NCI-H2081 (cell line): ENCODE measurements at places on chromosomes 12 and 14.

DNA sequence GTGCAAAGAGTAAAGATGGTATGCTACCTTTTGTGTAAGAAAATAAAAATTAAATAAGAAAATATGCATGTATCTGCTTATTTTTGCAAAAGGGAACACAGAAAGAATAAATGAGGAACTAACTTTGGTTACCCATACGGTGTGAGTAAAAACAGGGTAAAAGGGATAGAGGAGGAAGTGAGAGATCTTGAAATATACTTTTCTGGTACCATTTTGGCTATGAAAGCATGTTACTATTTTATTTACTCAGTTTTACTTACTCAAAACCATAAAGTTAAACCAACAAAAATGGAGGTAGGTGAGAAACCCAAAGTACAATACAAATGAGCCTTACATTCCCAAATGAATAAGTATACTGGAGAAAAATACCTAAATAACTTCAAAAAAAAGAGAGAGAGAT lies 122.0 kb upstream of the EGLN3 start:
- DNase-seq, result no peak

- peak; percentile 28 for DNase-seq
These were observed 30.5 kb downstream of the PPP2R5C start for GRCh38 chr14:101791919-101792572.

DNA sequence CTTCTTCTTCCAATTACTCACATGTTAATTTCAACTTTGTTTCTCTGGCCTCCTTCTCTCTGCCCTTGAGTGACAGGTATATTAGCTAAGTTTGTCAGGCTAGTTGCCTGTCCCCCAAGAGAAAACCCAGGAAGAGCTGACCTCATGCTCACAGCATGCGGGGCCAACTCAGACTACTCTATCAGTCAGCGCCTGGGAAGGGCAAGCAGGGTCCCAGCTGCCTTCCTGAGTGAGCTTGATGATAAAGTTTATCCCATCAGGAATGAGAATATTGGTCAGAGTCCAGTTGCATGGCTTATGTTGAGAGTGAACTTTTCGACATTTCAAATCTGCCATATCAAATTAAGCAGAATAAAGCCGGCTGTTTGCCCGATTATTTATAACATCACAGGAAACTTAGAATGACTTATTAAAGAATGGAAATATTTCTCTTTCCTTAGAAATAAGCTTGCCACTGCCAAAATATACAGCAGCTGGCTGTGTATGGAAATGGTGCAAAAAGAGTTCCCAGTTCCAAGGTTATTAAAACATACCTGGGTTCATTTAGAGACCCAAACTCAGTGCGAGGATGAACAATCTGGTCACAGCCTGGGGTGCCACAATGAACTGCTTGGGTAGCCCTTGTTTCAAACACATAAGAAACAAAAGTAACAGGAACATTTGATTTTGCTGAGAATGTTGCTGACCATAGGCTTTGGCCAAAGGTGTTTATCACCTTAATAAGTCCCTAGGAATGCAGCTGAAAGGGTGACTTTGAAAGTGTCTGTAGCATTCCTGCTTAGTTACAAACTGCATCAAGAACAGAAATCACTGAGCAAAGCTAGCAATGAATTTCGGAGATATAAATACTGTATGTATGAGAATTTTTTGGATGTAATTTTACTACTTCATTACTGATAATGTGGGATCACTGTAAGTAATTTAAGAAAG lies 1553.8 kb upstream of the FLRT2 start:
- no peak for DNase-seq

GRCh38 chr12:726281-727140 lies 25.9 kb upstream of the WNK1 start:
- DNase-seq, result no peak

DNA sequence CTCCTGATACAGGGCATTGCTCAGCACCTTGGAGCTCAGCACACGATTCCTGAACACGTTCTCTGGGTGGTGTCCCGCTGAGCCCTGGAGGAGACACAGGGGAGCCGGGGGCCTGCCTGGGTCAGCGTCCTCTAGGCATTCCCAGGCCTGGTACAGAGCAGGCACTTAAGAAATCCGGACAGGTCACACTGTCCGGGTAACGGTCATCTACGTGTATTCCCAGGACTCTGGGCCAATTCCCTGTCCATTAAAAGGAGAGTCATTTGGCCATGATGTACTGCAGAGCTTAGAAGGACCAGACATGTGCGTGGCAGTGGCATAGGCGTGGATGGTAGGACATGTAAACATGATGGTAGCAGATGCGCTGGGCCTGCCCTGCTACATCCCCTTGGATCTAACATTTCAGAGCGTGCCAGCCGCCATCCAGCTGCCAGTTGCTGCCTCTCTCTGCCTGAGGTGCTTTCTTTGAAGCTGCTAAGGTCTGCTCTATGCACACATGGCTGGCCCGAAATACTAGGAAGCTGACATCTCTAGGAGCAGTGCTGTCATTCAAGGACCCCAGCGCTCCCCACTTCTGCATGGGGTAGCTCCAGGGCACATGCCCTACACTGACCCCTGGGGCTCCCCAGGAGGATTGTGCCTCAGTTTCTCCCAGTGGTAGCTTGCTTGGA lies 273.1 kb upstream of the RTL1 start:
- DNase-seq, result no peak

DNA sequence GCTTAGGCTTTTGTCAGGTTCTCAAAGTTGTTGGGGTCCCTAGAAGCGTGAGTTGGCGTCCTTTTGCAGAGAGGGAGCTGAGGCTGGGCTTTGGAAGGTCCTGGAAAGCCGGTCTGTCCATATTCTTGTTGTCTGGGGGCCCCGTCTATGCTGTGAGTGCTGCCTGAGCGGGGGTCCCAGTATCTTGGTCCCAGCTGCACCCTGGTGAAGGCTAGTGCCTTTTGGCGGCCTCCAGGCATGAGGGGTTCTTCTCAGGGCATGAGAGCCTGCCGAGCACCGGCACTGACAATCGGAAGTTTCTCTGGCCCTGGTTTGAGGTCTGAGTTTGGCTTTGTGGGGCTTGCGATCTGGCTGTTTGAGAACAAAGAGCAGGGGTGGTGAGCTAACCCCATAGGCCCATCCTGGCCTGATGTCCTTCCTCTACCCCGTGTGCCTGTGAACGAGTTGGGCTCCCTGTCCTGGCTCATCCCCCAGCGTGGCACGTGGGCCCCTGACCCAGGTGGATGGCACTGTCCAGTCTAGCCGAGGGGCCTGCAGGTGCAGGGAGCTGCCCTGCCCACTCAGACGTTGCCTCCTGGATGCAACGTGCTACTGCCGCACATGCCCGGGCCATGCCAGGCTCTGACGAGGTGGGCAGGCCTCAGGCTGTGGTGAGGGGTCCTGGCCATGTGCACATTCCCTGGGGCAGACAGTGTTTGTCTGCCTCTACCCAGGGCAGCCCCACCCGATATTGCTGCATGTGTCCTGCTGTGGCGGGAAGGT lies 3.9 kb downstream of the CEP170B start:
- DNase-seq, result no peak

DNA sequence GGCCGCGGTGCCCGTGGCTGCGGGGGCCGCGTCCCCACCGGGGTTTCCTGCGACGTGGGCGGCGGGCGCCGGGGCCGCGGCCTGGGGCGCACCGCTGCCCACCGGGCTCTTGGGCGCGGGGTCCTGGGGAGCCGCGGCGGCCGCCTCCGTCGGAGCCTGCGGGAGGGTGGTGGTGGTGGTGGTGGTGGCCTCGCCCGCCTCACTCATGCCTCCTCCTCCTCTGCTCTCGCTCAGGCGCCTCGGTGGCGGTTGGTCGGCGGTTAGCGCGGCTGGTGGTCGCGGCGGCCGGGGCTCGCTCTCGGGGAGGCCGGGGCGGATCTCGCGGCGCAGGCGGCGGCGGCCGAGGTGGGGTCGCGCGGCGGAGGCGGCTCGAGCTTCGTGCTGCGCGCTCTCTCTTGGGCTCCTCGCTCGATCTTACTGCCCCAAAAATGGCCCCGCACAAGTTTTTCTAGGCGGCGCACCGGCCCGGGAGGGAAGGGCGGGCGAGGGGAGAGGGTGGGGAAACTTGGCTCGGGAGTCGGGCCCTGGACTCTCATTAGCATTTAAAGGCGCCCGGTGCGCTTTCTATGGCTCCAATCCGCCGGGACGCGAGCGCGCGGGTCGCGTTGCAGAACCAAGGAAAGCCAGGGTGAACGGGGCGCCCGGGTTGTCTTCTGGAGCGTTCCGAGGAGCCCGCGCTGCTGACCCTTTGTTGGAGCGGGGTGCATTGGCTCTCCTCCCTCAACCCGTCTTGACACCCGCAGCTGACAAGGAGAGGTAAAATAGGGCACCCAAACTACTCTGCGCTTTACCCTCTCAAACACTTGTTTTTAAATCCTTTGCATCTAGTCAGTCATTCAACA lies at the start of gene YBX3:
Gene YBX3 (minus strand): TSS at position 419 of the 842 bp plus-strand sequence. CDS start 212 bp downstream, at position 207.
- peak; percentile 60 for DNase-seq

DNA sequence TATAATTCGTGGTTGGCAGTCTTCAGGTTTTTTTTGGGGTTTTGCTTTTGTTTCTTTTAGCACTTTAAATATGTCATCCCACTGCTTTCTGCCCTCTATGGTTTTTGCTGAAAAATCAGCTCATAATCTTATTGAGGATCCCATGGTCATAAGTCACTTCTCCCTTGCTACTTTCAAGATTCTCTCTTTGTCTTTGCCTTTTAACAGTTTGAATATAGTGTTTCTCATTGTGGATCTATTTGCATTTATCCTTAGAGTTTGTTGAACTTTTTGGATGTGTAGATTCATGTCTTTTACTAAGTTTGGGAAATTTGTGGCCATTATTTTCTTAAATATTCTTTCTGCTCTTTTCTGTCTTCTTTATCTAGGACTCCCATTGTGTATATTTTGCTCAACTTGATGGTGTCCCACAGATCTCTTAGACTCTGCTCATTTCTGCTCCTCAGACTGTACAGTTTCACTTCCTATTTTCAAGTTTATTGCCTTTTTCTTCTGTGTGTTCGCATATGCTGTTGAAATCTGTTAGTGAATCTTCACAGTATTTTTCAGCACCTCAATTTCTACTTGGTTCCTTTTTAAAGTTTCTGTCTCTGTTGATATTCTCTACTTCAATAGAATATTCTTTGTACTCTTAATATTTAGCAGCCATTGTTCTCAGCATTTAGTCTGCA lies 70.8 kb downstream of the WNK1 start:
- no peak for DNase-seq

- DNase-seq, result no peak
These were observed 21.1 kb downstream of the EVL start for GRCh38 chr14:100086361-100086760.

DNA sequence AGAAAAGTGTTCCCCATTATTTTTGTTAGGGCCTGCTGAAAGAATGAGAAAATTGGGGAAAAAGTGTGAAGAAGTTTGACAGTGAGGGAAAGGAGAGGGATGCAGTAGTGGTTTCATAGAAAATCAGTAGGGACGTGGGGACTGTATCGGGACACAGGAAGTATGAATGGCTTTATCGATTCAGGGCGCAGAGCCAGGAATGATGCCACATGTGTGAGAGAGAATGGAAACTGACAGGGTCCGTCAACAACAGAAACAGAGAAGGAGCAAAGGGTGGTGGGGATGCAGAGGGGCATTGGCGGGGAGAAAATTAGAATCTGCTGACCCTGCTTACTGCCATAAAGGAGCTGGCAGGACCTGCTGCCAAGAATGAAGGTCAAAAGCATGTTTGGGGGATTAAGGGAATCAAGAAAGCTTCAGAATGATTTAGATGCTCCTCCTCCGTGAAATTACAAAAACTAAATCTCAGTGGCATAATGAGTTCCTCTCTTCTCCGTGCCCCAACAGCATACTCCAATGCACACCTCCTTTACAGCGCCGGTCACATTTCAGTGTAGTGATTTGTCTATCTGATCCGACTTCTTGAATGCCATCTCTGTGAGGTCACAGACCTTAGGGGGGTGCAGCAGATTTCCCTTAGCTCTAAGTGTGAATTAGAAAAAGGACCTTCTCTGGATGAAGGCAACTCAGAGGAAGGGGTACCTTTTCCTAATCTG lies 92.6 kb downstream of the EMP1 start:
- DNase-seq, result no peak

GRCh38 chr12:96425321-96425720 lies 25.1 kb upstream of the CDK17 start:
- no peak for DNase-seq

DNA sequence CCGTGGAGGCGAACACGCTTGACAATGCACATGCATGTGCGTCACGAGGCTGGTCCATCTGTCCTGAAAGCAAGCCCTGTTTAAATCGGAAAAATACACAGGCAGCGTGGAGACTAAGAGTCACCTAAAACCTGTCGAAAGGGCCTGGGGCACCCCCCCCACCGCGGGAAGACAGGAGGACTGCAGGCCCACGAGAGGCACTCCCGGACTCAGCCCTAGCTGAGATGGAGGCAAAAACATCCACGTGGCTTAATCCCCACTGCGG lies 54.1 kb downstream of the CDC42BPB start:
- no peak for DNase-seq

DNA sequence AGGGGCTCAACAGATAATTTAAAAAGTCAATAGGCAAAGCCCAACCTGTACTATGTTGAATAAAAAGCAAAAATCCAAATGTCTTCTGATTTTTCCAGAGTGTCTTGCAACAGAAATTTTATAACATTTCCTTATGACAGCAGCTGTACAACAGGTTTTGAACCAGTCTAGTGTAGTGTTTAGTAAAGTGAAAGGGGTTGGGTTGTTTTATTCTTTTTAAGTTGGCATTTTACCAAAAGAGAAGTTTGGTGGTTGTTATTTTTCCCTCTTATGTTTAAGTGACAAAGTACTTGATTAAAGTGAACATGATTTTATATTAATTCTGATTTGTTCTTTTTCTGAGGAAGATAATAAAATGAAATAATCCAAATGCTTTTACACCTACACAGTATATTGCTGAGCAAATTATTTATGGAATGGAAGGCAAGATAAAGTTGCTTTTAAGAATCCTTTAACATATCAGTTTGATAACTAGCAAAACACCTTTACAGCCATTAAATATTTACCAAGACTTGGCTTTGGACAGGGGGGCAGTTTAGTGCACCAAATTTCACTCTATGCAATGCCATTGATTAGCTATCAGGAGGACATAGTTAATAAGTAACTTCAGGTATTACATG lies 128.9 kb downstream of the FOXA1 start:
- no peak for DNase-seq

- no peak for DNase-seq
These were observed 1.1 kb downstream of the MIS18BP1 start for GRCh38 chr14:45251912-45252311.

DNA sequence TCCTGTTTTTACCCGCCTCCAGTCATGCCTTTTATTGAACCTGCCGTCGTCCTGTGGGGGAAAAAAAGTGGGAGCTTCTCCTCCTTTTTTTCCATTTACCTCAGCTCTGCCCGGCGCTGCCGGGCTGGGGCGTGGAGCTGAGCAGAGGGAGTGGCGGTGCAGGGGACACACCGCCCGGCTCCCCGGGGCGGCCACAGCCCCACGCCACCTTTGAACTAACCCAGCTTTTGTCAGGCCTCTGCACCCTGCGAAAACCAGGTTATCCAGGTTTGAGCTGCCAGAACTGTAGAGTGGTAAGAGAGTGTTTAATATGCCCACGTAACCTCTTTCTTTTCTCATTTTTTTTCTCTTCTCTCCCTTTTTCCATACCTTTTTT lies 161.0 kb upstream of the FKBP4 start:
- no peak for DNase-seq
